Omental fat pad (tissue), 4 donors: ENCODE measurements at places on chromosomes 16 and 17.

- DNase-seq, result no peak
Measured at GRCh38 chr16:78520470-78520869, 421.0 kb downstream of the WWOX start.

- no peak for DNase-seq
Measured at GRCh38 chr17:33370401-33370800, 77.3 kb upstream of the ASIC2 start.

- DNase-seq, result no peak
Measured at GRCh38 chr17:63289931-63290330, 156.2 kb downstream of the CYB561 start.

GRCh38 chr17:63675607-63676546 is 24.0 kb downstream of the LIMD2 start:
- DNase-seq, result no peak

DNA sequence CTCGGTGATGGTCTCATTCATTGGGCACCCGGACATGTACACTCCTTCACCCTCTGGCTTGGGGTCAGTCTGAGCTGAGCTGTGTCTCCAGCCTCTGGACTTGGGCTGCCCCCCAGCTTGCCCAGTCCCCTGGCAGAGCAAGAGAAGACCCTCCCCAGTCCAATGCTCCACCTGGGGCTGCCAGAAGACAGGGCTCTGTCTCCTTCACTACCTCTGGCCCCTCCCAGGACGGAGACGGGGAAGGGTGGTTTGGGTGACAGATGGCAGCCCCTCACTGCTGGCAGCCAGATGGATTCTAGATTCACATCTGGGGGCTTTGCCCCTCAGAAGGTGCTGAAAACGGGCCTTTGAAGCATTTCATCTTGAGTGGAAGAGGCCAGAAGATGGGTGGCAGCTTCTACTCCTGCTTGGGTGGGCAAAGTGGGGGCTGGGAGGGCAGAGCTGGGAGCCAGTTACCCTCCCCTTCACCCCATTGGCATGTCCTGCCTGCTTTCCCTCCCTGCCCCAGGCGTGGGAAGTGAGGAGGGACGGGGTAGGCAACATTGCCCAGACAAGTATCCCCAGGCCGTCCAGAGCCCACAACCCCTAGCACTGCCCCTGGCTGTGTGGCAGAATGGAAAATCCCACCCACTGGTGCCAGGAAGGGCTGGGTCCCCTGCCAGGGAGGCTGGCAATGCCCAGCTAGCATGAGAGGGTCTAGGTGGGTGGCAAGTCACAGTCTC is 13.9 kb downstream of the NGFR start:
- no peak for DNase-seq
